Kidney capillary endothelial cell (primary cell): ENCODE measurements at places on chromosomes 7 and 10.

- no peak for DNase-seq
Observed at GRCh38 chr10:103923502-103923901, 5.5 kb upstream of the STN1 start.

- no peak for DNase-seq
Observed at GRCh38 chr7:153852261-153852660, 199.9 kb upstream of the DPP6 start.

- no peak for DNase-seq
Observed at GRCh38 chr7:8829100-8829499, 395.7 kb downstream of the NXPH1 start.

GRCh38 chr10:127018298-127018650 lies 113.0 kb downstream of the DOCK1 start:
- no peak for DNase-seq

DNA sequence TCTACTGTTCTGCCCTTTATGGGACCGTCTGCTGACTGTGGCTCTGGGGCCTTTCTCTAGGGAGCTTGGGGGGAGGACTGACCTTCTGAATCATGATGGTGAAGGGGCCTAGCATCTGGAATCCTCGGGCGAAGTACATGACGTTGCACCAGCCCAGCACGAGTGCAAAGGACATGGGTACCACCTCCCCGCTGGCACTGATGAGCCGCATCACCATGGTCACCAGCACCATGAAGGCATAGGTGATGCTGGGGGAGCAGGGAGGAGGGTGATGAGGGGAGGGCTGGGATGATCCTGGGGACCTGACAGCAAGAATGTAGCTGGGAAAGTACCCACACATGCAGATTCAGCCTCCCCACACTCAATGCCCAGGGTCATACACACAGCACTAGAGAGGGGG lies 11.1 kb downstream of the TRPV6 start:
- DNase-seq, result no peak

- no peak for DNase-seq
Observed at GRCh38 chr10:48582970-48583369, 21.9 kb downstream of the ARHGAP22 start.

DNA sequence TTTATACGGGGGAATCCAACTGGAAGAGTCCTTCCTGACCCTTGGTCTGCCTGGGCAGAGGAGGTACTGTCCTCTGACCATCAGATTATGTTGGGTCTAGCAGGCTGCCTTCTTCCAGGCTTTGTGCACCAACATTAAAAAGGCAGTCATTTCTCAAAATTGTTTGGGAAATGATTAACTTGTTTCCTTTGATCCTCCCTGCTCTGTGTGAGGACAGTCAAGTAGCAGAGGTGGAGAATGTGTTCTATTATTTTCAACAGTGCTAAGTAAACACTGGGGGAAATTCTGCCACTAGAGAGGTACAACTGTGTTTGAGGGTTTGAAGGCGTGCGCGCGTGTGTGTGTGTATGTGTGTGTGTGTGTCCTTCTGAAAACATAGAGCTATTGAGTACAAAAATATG lies 20.6 kb downstream of the ACSL5 start:
- DNase-seq, result no peak
